ENCODE measurements at places on chromosomes 11 and 22.

GRCh38 chr11:79675081-79675480 is 234.3 kb upstream of the TENM4 start:
- no peak for DNase-seq

- no peak for DNase-seq
Observed at GRCh38 chr22:36762687-36763260, 13.1 kb downstream of the IFT27 start.

- no peak for DNase-seq
Observed at GRCh38 chr11:104005234-104005855, 31.1 kb upstream of the DDI1 start.

GRCh38 chr11:117930668-117931330 is 1.6 kb upstream of the TMPRSS13 start:
- peak; percentile 51 for DNase-seq

DNA sequence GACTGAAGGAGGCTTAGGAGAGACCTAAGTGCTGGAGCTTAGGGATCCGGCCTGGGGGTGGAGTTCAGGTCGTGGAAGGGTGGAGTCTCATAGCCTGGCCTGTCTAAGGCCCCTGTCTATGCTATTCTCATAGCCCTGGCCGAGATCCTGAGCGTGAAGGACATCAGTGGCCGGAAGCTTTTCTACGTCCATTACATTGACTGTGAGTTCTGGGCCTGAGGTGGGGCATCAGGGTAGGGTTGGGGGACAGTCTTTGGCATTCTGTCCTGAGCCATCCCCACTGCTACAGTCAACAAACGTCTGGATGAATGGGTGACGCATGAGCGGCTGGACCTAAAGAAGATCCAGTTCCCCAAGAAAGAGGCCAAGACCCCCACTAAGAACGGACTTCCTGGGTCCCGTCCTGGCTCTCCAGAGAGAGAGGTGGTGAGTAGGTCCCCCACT is 603 bp downstream of the KAT5 start:
- no peak for DNase-seq

DNA sequence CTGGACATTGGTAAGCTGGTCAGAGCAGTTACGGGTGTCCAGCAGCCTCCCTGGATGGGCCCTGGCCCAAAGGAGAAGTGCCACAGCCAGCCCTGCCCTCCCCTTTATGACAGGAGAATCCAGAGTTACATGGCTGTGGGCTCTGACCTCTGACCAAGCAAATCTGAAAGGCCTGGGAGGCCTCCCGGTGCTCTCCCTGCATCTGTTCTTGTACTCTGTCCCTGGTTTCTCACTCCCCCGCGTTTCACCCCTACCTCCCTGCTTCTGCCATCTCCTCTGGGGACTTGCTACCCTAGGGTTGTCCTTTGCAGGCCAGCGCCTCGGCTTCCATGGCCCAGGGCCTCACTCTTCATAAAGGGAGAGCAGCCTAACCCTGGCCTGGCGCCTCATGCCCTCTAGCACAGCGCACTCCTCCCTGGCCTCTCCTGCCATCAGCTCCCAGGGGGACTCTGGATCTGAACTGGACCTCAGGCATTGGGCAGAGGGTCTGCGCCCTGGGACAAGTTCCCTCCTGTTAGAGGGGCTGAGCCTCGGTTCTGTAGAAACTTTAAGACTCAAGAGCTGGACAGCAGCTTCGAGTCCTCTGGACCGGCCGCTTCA is 10.7 kb downstream of the PICK1 start:
- DNase-seq: no peak

GRCh38 chr11:9269492-9270013 is 4.4 kb upstream of the DENND5A start:
- no peak for DNase-seq

DNA sequence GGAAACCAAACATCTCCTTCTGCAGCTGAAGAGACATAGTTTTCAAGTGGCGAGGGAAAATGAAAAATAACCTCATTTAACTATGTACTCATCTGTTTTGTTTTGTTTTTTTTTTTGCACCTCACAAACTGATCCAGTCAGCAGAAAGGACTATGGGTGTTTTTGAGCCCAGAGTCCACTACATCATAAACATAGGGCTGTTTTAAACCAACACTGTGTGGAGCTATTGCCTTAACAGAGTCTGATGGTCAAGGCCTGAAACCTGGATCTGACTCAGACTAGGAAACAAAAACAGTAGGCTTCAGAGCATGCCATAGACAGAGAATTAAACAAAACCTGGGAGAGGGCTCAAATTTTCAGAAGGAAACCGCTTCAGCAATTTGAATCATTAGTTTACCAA is 99.3 kb upstream of the FSHB start:
- no peak for DNase-seq

- peak; percentile 89 for DNase-seq
Observed at GRCh38 chr11:65112546-65113360, 1.1 kb downstream of the TM7SF2 start.

DNA sequence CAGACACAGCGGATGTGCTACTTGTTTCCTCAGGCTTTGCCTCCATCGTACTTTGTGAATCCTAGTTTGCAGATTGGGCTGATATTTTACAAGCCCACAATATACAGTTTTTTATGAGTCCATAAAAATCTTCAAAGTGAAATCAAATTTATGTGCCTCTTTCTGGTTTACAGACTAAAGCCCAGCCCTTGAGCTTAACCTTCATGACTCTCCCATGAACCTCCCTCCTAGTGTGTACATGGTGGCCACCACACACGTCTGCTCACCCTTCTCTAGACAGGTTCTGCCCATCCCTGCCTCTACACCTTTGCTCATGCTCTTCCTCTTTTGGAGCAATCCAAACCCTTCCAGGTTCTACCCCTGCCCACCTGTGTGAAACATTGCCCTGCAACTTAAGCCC is 129.4 kb downstream of the TENM4 start:
- DNase-seq: no peak

- no peak for DNase-seq
Observed at GRCh38 chr11:134574425-134574824, 162.4 kb upstream of the B3GAT1 start.

DNA sequence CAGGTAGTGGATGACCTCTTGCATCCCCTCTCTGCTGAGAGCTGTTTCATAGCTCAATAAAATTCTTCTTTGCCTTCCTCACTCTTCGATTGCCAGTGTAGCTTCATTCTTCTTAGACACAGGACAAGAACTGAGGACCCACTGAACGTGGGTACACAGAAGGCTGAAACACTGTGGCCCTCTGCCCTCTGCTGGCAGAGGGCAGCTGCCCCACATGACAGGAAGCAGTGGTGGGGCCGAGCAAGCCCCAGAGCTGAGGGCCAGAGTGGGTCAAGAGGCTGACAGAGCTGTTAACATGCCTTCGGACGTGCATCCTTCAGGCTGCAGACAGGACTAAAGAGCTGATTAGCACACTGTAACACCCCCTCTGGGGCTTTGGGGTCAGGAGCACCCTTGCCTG is 15.6 kb downstream of the SMC1B start:
- peak; percentile 25 for DNase-seq

Data from activated CD4-positive, alpha-beta T cell treated with anti-CD3 and anti-CD28 coated beads for 36 hours (primary cell).